ENCODE measurements at places on chromosomes 6 and 20.

GRCh38 chr20:42686057-42686456, 503.6 kb downstream of the PTPRT start:
- no peak for DNase-seq

DNA sequence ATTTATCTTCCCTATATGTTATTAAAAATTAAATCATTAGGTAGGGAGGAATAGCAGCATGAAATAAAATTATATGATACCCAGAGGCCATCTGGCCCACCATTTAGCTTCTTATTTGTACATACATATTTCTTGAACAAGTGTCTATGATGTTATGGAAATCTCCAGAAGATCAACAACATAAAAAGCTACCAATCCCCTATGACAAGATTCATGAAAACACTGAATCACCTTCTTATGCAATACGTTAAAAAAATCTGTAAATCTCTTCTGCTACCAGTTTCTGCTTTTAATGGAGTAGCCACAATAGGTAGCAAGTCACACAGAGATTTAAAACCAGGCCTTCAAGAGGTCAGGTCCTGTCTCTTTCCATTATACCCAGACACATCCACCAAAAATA, 125.8 kb upstream of the ENPP5 start:
- no peak for DNase-seq

DNA sequence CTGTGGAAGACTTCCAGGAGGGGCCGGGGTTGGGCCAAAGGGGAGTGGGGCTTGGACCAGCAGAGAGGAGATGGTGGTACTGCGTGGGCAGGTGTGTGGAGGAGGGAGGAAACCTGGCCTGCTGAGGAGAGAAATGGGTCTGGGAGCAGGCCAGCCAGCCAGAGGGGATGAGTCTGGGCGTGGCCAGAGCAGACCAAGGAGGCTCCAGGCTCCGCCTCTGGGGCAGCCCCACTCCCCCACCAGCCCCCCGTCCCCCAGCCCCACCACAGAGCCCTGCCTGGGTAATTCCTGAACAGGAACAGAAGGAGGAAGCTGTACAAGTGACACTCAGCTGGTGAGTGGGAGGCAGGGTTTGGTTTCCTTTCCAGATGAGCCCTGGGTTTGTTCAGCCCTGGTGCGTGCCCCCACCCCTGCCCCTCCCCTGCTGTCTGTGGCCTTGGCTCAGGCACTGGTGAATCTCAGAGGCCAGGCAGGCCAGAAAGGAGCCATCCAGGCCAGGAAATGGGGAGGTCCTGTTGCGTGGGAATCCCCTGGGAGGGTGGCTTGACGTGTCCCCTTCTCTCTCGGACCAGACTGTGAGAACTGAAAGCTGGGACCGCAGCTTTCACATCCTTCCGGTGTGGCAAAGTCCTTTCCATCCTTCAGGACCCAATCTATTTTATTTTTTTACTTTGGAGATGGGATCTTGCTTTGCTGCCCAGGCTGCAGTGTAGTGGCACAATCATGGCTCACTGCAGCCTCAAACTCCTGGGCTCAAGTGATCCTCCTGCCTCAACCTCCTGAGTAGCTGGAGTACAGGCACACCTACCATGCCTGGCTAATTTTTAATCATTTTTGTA, 9.4 kb upstream of the SRC start:
- no peak for DNase-seq

DNA sequence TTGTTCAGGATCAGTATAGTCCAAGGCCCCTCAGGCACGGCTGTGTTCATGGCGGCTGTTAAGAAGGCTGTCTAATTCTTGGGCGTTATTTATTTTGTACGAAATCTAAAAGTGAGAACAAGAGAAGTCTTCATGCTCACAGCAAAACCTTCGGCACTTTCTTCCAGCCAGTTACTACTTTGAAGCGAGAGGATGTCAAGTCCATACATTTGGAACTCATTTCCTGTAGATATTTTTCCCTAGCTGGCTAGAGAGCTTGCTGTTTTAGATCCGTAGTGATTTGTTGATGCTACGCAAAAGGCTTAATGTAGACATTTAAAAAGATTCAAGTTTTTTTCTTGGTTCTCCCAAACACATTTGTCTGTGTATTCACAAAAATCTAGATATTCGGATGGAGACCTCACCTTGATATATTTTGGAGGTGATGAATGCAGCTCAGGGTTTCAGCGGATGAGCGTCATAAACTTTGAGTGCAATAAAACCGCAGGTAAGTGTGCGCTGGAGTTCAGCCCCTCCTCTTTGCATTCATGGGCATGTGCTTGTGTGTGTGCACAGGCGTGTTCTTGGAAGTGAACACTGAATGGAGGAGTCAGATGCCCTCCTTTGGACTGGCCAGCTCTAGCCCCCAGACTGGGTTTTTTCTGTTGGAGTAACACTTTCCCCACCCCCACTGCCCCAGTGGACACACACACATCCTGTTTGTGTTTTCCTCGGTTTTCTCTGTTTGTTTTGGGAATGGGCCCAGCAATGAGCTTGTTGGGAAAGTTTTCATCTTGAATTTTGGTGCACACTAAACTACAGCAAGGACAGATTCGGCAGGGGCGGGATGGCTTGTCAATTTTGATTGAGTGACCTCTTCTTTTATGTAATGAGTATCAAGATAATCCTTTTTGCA, 65.4 kb downstream of the IGF2R start:
- DNase-seq = no peak

DNA sequence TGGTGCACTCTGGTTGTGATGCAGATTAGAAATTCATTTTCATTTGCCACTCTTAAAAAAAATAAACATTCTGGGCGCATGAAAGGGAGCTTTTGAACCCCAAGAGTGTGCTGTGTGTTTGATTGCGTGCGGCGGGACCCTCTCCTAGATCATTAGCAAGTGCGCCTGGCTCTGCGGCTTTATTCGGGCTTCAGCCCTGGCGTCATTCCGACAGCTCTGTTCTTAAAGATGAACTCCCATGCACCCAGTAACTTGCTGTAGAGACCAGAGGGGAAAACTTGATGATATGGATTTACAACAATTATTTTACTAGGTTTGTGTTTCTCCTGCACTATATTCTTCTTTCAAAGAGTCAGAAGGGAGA, 48.9 kb upstream of the ARMC2 start:
- DNase-seq = no peak

DNA sequence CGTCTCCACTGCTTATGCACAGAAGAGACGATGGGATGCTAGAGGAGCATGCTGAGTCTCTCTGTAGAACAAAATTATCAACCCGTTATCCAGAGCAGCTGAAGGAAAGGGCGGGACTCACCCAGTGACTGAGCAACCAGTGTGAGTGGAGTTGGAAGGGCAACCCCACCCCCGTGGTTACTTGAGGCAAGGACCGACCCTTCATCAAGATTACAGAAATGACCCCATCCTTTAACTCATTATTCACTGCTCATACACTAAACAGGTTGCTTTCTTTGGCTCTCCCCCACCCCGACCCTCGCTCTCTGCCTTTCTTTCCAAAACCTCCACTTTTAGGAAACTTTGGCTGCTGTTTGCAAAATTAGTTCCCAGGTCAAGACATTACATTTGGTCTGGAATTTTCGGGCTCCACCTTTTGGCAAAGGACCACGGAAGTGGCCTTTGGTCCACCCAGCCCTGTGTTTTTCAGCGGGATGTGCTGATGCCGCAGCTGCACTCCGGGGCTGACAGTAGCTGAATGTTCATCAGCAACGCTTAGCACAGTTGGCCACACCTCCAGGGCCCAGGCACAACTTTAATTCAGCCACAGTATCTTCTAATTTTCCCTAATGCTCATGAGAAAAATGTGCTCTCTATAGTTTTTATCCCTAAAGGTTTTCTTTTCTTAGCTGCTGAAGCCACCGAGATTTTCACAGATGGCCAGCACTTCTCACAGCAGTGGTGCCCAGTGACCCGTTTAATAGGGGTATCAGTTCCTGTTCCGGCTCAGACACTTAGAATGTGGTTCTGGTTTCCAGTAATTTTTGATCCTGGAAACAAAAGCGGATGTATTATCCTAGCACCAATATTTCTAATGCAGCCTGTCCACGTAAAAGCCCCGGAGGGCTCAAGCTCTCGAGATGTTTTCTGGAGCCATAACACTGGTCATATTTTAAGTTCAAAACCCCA, 103.6 kb upstream of the NXT1 start:
- DNase-seq = no peak

Measured in NCI-H2171 (cell line).